ENCODE measurements at places on chromosomes 4 and X.

- no peak for DNase-seq
Observed at GRCh38 chr4:96136056-96136455, 296.2 kb downstream of the PDHA2 start.

DNA sequence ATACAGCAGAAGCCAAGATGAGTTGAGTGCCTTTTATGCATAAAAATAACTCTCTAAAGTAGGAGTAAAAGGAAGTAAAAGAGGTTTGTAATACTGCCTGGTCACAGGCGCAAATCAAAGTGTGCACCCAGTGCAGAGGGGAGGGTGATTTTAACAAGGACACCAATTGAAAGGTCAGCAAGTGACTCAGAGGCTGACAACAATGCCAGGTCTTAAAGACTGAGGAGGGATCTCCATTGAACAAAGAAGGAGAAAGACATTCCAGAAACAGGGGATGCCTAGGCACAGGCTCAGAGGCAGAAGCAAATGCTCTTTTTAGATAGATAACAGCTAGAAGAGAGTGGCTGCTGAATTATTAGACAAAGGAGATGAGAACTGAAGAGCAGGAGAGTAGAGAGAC lies 297.4 kb upstream of the VCX start:
- no peak for DNase-seq

DNA sequence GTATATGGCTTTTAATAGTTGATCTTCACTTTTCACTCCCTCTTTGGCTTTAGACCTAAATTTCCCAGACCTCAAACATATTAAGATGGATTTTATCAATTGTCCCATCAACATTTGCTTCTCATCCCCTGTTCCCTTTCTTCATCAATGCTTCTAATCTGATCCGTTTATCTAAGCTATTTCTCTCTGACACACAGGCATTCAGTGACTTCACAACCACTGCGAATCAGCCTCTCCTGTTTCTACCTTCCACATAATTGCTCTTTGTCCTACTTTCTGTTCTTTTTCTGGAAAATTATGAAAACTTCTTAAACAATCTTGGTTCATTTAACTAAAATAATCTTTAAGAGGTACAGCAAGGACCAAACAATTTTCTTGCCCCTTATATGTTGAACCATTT lies 115.2 kb downstream of the GLRA3 start:
- no peak for DNase-seq

- DNase-seq: no peak
Observed at GRCh38 chr4:7382634-7383014, 52.1 kb downstream of the PSAPL1 start.

DNA sequence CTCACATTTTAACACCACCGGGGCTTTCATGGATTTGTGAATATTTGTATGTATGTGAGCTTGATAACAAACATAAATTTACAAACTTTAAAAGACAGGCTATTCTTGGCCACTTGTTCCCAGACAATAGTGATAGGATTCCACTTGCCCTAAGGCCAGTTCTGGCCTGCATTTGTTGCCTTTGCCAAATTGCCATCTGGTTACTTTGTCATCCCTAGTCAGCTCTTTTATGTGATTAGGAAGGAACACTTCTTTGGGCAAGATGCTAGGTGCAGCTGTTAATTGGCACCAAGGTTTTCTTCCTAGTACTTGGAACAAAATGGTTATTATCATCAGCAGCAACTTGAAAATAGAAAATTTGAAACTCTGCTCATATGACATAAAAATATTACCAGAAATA lies 63.3 kb downstream of the CCSER1 start:
- DNase-seq: no peak

- DNase-seq: no peak
Observed at GRCh38 chr4:141759796-141760425, 123.5 kb downstream of the IL15 start.

DNA sequence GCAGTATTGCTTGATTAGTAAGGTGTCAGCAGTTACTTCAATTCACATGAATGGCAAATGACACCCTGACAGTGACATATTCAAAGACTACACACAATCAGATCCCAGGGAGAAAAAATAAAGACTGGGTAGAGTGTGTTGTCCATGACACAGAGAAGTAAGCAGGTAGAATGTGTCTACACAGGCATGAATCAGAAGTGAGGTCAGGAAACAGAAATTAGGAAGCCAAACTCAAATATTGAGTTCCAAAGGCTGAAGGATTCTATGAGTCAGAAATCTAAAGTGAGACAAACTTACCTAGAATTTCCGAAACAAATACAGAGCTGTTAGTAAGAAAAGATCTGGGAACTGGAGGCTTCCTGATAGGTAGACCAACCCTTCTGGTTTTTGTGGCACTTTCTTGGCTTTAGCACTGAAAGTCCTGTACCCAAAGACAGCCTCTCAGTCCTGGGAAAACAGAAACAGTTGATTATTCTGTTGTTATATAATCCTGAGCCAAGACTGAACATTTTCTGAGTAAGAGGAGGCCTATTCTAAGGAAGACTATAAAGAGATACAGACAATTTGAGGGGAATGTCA lies 24.3 kb upstream of the GLRA2 start:
- no peak for DNase-seq

- no peak for DNase-seq
Observed at GRCh38 chrX:39703307-39703706, 394.5 kb downstream of the BCOR start.

DNA sequence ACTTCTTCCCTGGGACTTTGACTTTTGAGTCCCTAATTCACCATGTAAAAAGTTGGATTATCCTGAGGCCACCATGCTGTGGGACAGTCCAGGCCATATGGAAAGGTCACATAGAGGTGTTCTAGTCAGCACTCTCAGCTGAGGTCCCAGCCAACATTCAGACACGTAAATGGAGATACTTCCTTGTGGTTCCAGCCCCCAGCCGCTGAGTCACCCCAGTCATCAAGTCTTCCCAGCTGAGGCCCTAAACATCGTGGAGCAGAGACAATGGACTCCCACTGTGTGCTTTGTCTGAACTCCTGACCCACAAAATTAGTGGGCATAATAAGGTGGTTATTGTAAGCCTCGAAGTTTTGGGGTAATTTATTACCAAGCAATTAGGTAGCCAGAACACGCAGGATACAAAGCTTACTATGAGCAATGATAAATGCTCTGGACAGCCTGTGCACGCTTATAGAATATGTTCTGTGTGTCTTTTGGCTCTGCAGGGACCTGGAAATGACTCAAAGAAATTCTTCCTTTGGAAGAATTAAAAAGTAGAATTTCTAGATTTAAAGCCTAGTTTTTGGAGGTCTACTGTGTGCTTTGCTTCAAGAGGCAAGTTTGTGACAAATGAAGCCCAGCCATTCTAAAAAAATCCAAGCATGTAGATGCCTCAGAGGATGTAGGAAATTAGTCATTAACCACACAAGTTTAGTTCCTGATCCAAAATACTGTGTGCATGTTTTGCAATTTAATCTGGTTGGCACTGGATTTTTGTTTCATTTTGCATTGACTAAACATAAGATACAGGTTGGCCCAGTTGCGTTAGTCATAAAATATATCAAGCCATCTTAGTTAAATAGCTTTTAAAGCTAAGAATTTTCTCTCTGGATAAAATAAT lies 33.2 kb upstream of the SLC9A7 start:
- peak; percentile 67 for DNase-seq

DNA sequence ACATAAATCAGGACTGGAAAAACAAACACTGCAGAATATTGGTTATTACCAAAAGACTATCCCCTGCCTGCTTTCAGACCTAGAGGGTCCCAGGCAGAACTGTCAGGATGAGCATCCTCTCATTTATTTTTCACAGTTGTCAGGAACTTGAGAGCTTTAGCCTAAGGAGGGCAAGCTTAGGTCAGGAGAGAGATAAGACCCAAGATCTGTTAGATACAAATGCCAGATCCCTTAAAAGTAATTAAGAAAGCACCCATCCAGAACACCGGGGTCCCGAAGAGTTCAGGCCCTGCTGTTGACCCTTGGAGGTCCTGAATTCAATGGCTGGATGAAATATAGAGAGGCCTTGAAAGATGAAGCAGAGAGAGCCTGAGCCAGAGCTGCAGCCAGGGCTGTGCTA lies 5.9 kb upstream of the MAGEB3 start:
- no peak for DNase-seq

GRCh38 chr4:52408032-52408431 lies 251.1 kb downstream of the USP46 start:
- no peak for DNase-seq

- DNase-seq: no peak
Observed at GRCh38 chrX:151711787-151712186, 4.0 kb upstream of the FATE1 start.

DNA sequence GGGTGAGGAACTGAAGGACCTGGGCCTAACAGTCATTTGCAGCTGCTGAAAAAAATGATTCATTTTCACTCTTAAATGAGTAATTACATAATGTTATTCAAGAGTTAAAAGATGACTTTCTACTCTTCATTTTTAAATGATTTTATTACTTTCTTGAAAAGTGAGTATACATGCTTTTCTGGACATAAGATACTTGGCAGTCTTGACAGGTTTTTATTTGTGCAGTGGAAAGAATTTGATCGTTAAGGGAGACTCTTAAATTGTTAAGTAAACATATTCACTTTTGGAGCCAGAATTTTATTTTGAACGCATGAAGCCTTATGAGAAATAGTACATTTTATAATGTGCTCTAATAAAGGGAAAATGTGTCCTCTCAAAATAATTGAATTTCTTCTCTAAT lies 245.7 kb downstream of the TENM3 start:
- no peak for DNase-seq

DNA sequence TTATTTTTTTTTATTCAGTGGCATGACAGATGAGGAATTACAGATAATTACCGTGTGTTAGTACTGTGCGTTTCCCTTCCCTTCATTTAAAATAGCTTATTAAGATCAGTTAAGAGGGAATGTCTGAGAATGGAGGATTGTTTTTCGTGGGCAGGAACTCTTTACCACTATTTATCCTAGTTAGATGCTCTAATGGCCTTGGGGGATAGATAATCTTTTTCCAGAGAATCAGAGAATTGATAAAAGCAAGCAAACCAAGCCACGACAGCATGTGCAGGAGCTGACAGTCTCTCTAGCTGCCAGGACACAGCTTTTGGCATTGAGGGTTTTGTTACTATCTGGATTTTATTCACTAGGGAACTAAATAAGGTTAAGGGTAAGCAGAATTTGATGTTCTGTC lies 128.7 kb downstream of the DCLK2 start:
- no peak for DNase-seq

DNA sequence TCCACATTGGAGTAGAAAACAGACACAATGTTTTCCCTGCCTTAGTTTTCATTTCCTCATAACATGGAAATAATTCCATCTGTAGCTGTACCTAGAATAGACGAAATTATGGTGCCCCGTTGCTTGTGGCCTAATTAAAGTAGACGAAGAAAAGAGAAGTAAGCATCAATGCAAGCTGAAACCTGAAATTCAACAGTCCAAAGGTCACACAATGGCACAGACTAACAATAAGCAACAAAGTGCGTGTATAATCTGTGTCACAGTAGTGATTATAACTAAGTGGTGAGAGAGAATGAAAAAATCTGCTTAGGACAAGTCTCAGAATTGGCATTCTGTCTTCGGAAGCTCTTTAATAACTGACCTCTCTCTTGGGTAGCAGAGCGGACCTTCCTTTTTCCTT lies 24.3 kb downstream of the MAGEB17 start:
- DNase-seq: no peak

DNA sequence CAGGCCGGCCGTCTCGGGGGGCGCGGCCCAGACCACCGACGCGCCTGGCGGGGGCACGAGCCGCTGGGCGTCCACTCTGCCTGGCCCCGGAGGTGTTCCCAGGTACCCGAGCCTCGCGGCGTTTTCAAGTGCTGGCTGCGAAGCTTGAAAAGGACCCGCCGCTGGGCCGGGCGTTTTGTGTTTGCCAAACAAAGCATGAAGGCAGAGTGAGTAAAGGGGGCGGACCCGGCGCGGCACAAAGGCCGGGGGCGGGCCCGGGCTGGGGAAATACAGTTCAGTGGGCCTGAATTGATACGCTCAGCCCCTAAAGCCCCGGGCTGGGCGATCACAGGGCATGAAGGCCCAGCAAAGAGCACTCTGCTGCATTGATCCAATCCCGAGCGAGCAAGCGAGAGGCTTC lies 65.4 kb downstream of the SOX3 start:
- no peak for DNase-seq

DNA sequence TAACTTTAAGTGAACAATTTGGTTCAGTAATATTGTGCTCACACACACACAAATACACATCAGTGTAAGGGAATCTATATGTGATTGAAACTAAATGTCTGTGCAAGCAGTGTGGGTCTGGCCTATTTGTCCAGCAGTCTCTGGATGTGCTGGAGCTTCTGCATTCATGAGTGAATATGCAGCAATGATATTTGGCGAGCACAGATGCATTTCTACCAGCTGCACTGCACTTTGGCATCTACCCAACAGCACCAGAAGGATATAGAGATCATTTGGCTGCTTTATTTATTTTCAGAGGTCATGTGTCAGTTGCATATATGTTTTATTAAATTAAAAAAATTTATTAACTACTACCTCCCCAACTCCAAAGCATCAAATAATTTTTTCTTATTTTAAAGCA lies 613.4 kb upstream of the NR3C2 start:
- no peak for DNase-seq

DNA sequence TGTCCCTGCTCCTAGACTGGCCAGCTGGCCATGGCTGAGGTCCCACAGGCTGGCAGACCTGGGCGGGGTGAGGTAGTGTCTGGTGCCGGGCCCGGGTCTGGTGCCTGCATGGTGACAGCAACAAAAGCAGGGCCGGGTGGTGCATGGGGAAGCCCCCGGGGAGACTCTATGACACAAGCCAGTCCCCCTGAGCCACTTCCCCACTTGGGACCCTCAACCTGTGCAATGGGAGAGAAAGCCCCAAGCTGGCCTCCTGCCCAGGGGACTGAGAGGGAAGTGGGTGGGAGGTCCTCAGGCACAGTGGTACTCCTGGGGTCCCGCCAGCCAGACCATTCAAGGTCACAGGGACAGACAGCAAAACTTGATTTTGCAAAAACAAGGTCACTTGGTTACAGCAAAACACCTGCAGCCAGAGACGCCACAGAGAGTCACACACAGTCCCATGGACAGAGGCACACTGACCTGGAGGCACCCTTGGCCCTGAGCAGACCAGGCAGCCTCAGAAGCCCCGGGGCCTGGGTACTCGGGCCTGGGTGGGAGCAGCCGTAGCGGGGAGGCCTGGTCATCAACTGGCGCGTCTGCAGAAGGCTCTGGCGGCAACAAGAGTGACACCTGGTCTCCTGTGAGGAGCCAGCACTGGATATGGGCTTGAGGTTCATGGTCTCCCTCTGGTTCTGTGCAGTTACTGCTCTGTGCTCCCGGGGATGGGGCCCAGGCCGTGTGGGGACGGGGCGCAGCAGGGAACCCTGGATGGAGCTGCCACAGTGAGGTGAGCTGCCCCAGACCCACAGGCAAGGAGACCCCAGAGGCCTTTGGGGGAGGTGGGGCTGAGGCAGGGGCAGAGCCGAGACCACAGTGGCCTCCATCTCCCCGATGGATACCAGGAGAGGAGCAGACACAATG lies 60.6 kb downstream of the HTRA3 start:
- DNase-seq: no peak
